Posterior cingulate gyrus (tissue), 11 donors: ENCODE measurements at places on chromosomes 5 and 9.

GRCh38 chr5:141875795-141876627 lies 2.2 kb downstream of the PCDH1 start:
- DNase-seq, result no peak

DNA sequence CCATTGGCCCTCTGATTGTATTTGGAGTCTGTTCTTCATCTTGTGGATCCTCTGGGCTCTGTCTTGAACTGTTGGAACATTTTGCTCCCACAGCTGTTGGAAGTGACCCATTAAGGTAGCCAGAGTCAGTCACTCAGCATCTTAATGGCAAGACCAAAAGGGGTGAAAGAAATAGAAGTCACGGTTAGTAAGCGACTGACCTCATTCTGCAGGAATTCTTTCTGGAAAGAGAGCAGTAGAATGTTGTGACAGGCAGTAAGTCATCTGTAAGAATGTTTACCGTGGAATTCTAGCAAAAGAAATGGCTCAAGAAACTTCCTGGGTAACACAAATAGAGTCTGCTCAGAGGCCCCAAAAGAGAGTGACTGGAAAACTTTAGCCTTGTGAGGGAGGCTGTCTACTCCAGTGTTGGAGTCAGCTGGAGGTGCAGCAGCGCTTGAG lies 28.6 kb upstream of the TNC start:
- no peak for DNase-seq

DNA sequence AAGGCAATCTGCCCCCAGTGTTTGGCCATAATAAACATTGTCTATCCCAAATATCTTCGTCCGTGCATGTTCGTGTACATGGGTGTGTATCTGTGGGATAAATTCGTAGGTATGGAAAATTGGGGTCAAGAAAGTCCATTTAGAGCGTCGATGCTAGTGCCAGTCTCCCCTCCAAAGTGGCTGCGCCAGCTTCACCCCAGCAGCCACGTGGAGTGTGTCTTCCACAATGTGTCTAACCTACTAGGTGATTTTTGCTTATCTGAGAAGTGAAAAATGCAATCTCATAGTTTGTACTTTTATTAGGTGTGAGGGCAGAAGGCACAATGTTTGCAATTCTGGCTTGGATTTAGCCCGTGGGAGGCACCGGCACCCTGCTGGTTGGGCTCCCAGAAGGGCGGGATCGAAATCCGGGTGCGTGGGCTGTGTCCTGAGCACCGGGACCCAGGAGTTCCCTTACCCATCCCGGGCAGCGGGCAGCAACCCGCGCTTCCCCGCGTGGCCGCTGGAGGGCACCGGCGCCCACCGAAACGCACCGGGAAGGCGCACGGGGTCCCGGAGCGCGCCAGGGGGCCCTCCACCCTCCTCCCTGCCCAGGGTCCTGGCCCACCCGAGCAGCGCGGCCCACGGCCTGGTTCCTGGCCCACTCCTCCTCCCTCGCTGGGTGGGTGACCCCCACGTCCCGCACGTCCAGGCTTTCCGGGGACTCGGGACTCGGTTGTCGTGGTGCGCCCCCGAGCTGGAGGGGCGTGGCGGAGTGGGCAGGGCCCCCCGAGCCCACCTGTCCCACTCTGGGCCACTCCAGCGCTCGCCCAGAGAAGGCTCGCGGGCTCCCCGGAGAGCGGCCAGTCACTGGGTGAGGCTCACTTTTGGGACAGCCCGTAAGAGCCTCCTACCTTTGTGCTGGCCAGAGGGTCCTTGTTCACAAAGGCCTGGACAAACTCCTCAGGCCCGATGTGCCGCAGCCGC lies 55.4 kb upstream of the RNF130 start:
- peak; percentile 90 for DNase-seq

- DNase-seq, result no peak
These were observed 70.2 kb downstream of the SLC25A46 start for GRCh38 chr5:110809006-110809405.

DNA sequence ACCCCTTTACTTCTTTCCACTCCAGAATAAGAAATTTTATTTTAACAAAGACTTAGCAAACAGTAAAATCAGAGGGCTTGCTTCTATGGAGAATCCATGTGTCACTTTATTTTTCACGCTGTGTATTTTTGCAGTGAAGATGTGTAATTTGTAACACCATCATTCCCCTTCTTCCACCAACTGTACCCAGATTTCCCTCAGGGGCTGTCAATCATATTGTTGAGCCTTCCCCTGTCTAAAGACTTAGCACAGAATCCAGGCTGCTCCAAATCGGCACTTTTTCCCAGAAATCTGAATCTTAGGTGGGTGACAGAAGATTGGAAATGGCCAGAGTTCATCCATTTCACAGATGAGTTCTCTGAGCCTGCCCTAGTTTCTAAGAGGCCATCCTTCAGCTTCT lies 115.9 kb downstream of the GNAQ start:
- DNase-seq, result no peak

DNA sequence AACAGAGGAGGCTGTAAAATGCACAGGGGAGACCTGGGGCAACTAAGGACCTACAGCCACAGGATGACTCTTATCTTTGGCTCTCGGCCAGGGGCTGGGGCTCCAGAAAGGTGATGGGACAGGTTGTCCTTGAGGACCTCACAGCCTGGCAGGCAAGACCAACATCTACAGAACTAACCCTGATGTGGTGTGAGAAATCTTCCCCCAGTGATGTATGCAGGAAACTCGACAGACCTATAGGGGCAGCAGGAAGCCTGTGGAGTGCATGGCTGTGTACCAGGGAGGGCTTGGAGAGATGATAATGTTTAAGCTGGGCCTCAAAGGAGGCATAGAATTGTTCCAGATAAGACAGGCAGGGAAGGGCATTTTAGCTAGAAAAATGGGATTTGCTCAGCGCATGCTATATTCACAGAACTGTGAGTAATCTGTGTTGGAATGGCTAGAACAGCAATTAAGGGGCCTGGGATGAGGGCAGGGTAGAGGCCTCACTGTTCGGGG lies 68.5 kb upstream of the SLC25A51 start:
- no peak for DNase-seq
